ENCODE measurements at places on chromosomes 6 and 20. TPM values are rescaled to one million over a fixed set of nuclear protein-coding genes. Genes with fewer than 3 reads are reported as not detected.

Gene UNC93A
- not detected for total RNA-seq

Gene GLYATL3
- total RNA-seq, result not detected

Gene DCBLD1
- total RNA-seq, result 12.0 TPM

Gene ABHD16B
- total RNA-seq, result not detected

Gene ADGRG6
- 26.1 TPM for total RNA-seq

Gene PCSK2
- 0.52 TPM for total RNA-seq

Gene PAX1
- under 0.01 TPM for total RNA-seq

Gene MDC1
- total RNA-seq, result 5.2 TPM

Gene RNF39
- total RNA-seq, result not detected

Gene CST5
- not detected for total RNA-seq

Gene BPIFB4
- not detected for total RNA-seq

Gene C4B
- 18.3 TPM for total RNA-seq

Gene CTNNBL1
- total RNA-seq, result 31.3 TPM
